NB4 (cell line): ENCODE measurements at places on chromosomes 1 and 21.

GRCh38 chr1:20672265-20672632 lies 11.1 kb upstream of the DDOST start:
- no peak for DNase-seq

GRCh38 chr1:74690909-74691308 lies 17.3 kb upstream of the ERICH3 start:
- DNase-seq, result no peak

DNA sequence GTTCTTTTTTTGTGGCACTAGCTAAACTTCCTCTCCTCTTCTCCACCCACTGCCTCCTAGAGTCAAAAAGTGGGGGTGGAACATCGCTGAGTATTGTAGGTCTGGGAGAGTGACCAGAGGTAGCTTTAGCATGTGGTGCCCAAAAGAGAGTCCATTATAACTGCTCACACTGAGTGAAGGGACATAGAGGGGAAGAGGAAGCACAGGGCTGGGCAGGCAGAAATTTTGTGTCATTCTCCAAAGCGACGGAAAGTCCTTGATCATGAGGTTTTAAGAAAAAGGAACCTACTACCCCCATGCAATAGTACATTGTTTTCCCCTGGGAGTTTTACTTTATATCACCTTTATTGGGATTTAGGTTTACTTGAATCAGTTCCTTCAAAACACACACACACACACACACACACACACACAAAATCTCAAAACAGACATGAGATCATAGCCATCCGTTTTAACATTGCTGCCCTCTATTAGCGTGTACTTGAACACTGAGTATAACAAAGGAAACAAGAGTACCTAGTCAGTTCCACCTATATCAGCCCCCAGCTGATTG lies 4.1 kb downstream of the CD84 start:
- DNase-seq, result peak; percentile 83

- DNase-seq, result no peak
These were observed 38.8 kb downstream of the ERI3 start for GRCh38 chr1:44316231-44316759.

GRCh38 chr1:155531624-155532023 lies 31.0 kb downstream of the ASH1L start:
- DNase-seq, result no peak

- no peak for DNase-seq
These were observed 52.1 kb downstream of the ADCY10 start for GRCh38 chr1:167861664-167862381.

GRCh38 chr1:239882967-239883366 lies 208.7 kb upstream of the FMN2 start:
- no peak for DNase-seq

DNA sequence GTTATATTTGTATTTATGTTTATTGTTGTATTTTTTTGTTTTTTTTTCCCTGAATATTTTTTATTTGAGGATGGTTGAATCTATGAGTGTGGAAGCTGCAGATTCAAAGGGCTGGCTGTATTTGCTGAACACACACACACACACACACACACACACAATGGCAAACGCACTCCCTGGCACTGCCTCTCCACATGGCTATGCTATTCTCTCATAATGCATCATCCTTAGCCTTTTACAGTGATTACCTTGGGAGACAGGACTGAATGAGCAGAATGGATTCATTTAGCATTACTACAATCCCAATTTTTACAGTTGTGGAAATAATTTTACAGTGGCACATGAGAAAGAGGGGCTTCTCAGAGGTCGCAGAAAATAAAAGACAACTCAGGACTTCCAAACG lies 390.1 kb downstream of the PCP4 start:
- DNase-seq, result no peak

DNA sequence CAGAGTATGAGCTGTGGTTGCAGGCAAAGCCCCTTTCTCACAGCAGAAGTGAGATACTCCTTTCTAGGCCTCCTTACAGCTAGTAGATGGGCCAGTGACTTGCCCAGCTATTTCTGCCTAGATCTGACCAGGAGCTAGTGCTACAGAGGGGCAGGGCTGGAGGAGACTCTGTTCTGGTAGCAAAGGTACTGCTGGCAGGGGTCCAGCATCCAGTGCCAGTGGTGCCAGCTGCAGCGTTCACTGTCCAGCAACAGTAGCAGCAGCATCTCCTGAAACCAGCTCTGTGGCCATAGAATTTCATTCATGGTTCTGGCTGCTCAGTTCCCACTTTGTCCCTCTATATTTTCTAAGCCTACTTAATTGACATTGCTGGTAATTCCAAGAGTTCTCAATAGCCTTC lies 62.5 kb upstream of the CNN3 start:
- DNase-seq, result no peak

DNA sequence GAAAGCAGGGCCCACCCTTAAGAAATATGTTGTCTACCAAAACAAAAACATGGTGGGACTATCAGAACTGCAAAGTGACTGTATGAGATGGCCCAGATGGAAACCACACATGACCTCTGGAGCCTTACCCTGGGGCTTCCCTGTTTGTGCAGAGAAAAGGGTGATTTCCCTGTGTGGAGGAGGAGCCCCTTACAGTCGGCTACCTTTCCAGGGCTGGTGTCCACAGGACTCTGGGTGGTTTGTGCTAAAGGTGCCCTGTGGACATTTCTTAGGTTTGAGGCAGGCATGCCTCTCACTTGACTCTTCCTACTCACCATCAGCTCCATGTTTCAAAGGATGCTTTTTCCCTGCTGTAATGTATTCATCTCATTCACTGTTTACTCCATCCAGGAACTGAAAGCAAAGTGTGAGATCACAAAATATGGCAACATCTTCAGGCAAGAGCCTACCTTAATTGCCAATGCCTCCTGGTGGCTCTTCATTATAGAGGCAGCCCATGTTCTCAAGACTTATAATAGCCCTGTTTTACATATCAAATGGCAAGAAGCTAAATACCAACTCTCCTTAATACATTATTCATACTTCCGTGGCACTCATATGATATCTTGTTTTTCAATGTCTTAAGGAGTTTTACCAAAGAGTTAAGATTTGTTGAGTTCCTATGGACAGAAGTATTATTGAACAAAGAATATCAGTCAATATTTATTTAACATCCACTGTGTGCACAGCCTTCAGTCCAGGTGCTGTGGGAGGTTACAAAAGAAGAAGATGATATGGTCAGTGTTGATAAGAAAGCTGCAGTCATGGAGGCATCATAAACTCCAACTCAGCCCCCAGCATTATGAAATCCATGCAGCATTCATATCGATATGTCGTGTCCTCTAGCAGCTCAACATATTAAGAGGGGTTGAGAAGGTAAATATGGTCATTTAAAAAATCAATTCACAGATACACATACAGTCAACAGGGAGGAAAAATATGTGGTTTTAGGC lies 15.5 kb upstream of the TFF3 start:
- no peak for DNase-seq

- DNase-seq, result no peak
These were observed 35.3 kb downstream of the RERE start for GRCh38 chr1:8782001-8782620.

DNA sequence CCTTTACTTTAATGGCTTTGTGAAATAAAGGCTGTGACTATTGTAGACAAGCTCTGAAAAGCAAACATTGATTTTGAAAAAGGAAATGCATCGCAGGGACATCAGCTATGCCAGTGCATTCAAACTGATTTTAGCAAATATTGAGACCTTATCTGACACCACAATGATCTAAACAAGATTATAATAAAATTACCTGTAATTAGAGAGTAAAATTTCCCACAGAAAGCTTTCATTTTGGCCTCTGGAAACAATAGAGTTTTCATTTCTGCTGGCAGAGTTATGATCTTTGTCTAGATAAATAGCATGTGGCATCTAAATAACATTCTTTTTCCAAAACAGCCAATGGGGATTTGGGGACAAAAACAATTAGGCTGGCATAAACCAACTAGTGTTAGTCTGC lies 650.4 kb upstream of the PRMT6 start:
- no peak for DNase-seq

GRCh38 chr1:206537141-206537540 lies 29.8 kb downstream of the RASSF5 start:
- no peak for DNase-seq

DNA sequence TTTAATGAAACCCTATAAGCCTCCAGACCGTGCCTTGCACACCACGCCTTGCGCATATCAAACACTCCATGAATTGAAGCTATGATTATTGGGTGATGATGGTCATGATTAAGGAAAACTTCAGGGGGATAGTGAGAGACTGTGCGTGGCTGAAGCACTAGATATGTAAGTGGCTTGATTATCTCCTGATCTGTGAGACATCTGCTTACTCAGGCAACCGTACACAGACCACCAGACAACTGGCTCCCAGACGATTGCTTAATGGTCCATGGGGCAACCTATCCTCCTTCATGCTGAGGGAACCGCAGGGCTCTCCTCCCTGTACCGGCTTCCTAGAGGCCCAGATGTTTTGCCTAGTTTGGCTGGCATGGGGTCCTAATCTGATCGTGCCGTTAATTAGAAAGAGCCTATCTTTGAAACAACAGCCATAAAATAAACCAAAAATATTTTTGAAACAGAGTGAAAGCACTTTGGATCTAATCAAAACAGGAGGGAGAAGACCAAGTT lies 51.6 kb downstream of the IRF2BP2 start:
- DNase-seq, result peak; percentile 99

- no peak for DNase-seq
These were observed 49.5 kb upstream of the RAB4A start for GRCh38 chr1:229221106-229222019.

- DNase-seq, result no peak
These were observed 4.9 kb upstream of the ZNF644 start for GRCh38 chr1:91026777-91027176.

- DNase-seq, result peak; percentile 87
These were observed 17.8 kb downstream of the SLFNL1 start for GRCh38 chr1:41003640-41004220.

- no peak for DNase-seq
These were observed 81.1 kb downstream of the ITPKB start for GRCh38 chr1:226657895-226658545.

DNA sequence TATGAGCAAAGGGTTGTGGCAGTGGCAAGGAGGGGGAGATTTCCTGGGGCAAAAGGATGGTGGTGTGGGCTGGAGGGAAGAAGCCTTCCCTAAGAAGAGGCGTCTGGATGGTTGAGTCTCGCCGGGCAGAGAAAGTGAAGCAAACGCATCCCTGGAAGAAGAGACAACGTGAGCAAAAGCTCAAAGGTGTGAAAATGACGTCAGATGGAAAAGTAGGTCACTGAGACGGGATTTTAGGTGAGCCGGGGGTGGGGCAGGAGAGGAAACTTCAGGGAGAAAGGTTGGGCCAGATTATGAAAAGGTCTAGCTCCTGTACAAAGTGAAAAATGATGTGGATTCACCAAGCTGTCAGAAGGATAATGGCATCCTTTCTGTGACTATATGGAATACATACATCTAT lies 95.3 kb upstream of the KCNE2 start:
- DNase-seq, result no peak

- no peak for DNase-seq
These were observed 24.2 kb downstream of the CLEC20A start for GRCh38 chr1:178472531-178472930.

DNA sequence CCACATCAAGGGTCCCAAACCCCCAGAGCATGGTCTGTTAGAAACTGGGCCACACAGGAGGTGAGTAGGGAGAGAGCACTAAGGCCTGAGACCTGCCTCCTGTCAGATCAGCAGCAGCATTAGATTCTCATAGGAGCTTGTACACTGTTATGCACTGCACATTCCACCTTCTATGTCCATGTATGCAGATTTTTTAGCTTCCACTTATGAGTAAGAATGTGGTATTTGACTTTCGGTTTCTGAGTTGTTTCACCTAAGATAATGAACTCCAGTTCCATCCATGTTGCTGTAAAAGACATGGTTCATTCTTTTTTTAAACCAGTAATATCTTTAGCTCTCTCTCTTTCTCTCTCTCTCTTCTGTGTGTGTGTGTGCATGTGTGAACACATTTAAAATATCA lies 663 bp upstream of the GBP6 start:
- no peak for DNase-seq

GRCh38 chr1:15493869-15494390 lies 18.0 kb downstream of the CELA2B start:
- no peak for DNase-seq

GRCh38 chr1:24775348-24775747 lies 30.1 kb downstream of the CLIC4 start:
- DNase-seq, result no peak

GRCh38 chr1:236002025-236002390 lies 62.9 kb downstream of the NID1 start:
- DNase-seq, result no peak

- DNase-seq, result peak; percentile 23
These were observed 77.6 kb downstream of the XCL2 start for GRCh38 chr1:168466092-168466713.

DNA sequence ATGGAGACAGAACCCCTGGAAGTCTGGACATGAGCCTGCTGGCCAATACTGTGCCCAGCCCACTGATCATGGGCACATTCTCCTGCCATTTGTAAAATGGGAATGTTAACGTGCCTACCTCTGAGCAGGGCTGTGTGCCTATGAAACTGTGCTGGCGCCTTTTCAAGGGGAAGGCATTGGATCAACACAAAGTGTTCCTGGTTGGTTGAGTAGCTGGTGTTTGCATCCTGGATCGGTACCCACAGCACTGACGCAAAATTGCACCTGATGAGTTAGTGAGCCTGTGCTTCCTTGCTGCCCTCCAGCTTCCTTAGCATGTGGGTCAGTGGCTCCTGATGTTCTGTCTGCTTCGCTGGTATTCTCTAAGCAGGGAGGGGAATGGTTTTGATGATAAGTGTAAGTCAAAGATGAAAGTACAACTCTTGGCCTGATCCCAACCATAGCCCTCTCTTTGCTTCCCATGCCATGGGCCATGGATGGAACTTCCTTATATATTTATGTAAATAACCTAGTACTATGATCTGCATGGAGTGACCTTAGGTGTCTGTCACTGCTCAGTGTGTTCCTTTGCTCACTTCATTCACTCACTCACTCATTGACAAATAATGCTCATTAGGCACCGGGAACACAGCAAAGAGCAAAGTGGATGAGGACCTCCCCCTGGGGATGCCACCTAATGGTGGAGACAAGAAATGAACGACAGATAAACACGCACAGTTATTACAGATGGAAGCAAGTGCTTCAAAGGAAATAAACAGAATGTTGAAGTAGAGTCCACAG lies 22.7 kb downstream of the MAB21L3 start:
- peak; percentile 34 for DNase-seq

GRCh38 chr1:32647308-32648134 lies 2.8 kb downstream of the ZBTB8OS start:
- no peak for DNase-seq

DNA sequence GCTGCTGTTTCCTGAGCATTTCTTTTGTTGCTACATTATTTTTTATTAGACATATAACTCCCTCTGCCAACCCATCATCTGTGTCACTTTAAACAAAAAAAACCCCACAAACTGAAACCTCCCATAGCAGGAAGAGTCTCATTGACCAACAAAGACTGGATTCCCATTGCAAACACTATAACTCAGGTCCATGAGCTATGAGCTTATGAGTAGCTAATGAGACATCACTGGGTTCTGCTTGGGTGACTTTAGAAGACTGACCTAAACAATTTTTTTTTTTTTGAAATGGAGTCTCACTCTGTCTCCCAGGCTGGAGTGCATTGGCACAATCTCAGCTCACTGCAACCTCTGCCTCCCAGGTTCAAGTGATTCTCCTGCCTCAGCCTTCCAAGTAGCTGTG lies 212.8 kb downstream of the LTN1 start:
- no peak for DNase-seq

- DNase-seq, result no peak
These were observed 19.4 kb downstream of the PGM1 start for GRCh38 chr1:63612564-63612963.
